ENCODE measurements at places on chromosomes 4 and X.

GRCh38 chr4:23660865-23661264 lies 229.0 kb downstream of the PPARGC1A start:
- no peak for DNase-seq

DNA sequence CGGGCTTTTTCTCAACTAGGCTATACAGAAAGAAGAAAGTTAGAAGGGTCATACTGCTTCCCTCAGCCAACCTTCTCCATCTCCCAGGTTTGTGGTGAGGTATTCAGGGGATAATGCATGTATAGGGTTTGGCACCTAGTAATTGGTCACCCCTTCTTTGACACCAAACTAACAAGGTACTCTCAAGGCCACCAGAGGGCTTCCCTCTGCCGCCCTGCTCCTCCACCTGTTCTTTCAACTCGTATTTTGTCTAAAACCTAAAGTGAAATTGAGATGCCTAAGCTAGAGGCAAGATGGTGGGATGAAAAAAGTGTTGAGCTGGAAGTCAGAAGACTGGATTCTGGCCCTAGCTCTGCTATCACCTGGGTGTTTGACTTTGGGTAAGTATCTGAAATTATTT lies 22.0 kb downstream of the CT47C1 start:
- no peak for DNase-seq

DNA sequence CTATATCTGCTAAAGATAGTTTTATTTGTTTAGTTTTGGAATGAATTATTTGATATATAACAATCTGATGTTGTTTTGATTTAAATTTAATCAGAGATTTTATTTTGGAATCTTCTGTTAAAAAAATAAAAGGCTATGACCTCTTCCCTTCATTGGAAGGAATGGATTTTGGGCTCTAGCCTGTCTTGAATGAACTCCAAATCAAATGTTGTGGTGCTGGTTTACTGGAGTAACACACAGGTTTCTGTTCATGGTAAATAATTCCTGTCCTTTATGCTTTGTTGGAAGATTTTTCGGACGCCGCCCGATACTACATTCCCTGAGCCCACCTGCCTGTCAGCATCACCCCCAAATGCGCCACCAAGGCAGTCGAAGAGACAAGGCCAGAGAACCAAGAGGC lies 291.1 kb downstream of the ARHGAP10 start:
- no peak for DNase-seq

DNA sequence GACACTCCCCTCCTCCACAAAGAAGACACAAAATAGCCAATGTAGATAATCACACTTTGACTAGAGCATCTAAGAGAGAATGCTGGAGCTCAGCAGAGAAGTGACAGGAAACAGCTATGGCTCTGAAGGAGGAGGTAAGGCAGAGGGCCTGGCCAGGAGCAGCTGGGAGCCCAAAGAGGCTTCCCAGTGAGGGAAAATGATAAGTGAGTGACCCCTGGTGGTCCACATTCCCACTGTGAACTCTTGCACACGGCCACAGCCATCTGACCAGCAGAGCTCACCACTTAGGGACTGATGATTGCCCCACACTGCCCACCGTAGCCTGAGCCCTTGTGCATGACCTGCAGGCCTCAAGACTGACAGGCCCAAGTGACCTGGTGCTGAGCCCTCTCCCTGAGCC lies 162.7 kb upstream of the GALNTL6 start:
- no peak for DNase-seq

GRCh38 chr4:100362366-100362765 lies 155.5 kb downstream of the EMCN start:
- no peak for DNase-seq

DNA sequence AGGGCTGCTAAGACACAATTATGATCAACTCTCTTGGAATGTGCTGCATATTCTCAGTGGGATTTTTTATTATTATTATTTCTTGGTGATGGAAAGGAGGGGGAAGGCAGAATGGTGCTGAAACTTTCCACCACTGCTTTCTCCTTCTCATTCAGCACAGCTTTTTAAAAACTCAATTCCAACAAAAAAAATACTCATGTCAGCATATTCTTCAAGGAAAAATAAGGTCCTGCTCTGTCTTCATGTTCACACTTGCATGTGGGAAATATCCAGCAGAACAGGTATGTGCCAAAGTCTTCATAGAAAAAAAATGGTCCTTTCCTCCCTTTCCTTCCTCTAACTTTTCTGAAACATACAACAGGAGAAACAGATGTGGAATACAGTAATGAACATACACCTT lies 144.0 kb upstream of the ADAMTS3 start:
- no peak for DNase-seq

DNA sequence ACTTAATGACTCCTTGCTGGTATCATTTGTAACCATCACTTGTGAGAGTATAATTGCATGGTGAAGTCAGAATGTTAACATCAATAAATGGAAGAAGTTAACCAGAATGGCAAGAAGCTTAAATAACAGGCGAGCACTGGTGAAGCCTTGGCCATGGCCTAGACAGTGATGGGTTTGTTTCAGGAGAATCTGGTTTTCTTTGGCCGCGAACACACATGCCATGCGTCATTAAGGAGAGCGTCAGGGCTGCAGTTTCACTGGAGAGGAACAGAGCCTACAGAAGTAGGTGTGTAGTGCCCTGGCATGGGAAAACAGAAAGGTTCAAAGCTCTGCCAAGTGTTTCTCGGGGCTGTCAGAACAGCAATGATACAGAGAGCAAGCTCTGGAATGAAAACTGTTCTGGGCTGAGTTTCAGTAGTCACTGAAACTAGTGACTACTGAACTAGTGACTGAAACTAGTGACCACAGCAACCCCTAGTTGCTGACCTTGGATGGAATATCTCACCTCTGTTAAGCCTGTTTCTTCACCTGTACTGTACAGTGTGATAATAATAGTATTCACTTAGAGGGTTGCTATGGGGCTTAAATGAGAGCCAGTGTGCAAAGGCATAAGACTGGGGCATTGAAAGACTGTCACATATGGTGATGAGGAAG lies 93.8 kb downstream of the C4orf51 start:
- no peak for DNase-seq

- no peak for DNase-seq
Measured at GRCh38 chr4:1367936-1368289, 20.9 kb downstream of the UVSSA start.

GRCh38 chrX:135974279-135974856 lies 580 bp upstream of the MMGT1 start:
- peak; percentile 40 for DNase-seq

DNA sequence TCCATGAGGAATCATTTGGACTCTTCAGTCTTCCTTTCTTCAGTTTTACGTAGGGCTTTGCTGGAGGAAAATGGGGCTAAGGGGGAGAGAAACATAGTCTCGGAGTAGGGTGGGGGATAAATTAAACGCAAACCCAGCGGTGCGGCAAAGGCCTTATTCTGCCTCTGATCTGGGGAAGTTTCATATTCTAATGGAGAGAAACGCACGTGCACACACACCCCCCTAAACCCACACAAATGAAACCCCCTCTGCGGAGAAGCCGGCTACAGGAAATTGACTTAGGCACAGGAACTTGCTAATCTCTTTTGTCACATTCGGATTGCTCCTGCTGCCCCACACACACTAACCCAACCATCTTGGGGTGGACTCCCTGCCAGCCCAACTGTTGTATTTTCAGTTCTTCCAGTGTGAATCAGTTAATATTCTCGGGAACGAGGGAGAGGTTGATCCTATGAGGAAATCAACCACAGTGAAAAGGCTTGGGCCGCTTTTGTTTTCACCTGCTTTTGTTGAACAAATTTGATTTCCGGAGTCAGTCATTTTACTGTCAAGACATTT lies at the start of gene RHOH:
RHOH (plus strand) TSS at position 308 of the 558 bp plus-strand sequence. CDS start 46,356 bp downstream, outside the sequence.
- DNase-seq: peak; percentile 52

- DNase-seq: no peak
Measured at GRCh38 chr4:19293781-19294180, 957.9 kb upstream of the SLIT2 start.

DNA sequence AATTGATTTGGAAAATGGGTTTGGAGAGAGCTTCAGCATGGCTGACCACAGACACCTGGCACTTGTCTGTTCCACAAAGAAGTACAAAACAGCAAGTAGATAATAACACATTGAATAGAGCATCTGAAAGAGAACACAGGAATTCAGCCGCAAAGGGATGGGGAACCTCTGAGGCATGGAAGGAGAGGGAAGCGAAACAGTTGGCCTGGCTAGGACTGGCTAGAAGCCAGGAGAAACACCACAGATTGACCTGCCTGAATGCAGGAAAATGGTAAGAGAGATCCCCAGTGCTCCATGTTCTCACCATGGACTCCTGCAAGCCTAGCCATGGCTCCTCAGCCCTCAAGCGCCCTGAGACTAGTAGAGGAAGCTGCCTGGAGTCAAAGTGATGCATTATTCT lies 169.7 kb upstream of the SH3RF1 start:
- DNase-seq: no peak

GRCh38 chr4:108037884-108038283 lies 48.2 kb downstream of the HADH start:
- no peak for DNase-seq

GRCh38 chr4:52554612-52555355 lies 104.3 kb downstream of the USP46 start:
- DNase-seq: no peak

- no peak for DNase-seq
Measured at GRCh38 chrX:109684136-109684535, 48.9 kb downstream of the ACSL4 start.

DNA sequence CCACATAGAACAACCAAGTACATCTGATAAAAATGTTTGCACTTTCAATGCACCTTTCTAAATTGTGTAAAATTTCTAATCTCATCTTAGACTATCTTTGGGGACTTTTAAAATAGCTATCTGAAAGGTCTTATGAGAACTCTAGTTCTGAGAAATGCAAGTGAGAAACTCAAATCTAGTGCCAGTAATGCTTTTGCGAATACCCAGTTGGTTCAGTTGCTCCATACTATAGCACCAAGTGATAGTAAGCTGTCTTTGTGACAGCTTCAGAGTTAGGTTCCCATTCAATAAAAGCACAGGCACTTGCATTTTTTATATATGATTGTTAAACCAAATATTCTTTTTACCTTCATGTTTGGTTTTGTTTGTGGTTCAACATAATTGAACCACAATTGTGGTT lies 4.5 kb upstream of the ITM2A start:
- no peak for DNase-seq

DNA sequence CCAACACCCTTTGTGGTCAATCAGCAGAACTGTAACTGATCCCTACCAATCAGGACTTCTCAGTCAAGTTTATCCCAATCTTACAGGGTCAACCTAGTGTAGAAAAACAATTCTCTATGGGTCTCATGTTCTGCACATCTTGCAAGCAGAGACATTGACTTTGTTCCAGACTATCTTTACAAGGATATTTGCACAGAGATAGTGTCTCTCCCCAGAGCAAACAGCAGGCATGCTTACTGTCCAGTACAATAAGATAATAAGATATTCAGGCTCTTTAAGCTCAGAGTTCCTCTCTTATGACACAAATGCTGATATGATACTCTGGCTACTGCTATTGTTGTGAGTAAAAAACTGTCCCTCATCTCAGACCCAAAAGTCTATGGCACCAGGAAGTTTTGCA lies 53.2 kb downstream of the ACSL4 start:
- DNase-seq: no peak

DNA sequence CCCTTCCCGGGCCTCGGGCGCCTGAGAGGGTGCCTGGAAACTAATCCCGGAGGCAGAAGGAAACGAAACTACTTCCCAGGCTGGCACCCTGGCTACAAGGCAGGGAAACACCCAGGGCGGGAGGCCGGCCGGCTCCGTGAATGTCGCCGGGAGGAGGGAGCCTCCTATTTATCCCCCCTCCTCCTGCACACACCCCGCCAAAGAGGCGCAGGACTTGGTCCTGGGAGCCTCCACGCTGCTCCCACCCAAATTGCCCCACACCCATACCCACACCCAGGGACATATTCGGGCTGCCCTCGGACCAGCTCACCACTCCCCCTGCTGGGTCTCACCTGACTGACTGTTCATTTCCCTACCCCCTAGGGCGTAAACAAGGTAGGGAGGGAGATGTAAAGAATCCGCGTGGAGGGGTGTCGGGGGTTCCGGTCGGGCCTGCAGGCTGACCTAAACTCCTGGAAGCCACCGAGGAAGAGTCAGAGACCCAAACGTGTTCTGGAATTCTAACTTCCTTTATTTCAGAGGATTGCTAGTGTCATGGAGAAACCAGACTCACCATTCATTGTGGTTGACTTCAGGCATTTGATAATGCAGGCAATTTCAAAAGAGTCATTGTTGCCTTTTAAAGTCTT lies at the start of gene BTC:
BTC (minus strand) TSS at position 142 of the 629 bp plus-strand sequence. CDS start 198 bp downstream, outside the sequence.
- DNase-seq: no peak

DNA sequence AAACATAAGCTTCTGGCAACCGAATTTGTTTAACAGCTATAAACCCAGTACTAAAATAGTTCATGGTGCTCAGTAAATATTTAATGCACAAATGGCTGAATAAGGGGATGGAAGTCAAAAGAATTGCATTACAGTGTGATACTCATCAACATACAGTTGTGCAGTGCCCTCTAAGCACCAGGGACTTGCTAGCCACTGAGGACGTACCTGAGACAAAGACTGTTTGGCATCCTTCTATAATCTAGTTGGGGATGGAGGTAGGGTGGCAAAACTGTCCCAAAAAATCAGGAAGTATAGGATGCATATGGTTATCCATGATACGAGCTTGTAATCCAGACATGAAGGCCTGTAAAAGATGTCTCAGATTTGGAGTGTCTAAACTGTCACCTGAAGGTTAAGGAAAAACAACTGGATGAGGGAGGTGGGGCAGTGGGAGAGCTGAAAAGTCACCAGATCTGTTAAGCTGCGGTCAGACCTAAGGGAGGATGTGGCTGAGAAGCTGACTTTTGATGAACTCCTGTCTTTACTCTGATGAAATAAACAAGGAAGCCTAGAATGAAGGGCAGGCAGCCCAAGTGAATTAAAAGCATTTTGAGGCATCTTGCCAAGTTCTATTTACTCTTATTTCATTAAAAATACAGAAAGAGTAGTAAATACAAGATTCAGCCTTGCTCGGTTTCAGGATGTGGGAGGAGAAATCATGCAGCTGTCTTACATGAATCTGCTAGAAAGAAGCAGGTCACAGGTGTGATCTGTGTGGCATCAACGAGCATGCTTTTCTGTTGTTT lies 12.0 kb upstream of the CD38 start:
- no peak for DNase-seq

GRCh38 chrX:5307416-5307815 lies 921.3 kb downstream of the NLGN4X start:
- DNase-seq: no peak

DNA sequence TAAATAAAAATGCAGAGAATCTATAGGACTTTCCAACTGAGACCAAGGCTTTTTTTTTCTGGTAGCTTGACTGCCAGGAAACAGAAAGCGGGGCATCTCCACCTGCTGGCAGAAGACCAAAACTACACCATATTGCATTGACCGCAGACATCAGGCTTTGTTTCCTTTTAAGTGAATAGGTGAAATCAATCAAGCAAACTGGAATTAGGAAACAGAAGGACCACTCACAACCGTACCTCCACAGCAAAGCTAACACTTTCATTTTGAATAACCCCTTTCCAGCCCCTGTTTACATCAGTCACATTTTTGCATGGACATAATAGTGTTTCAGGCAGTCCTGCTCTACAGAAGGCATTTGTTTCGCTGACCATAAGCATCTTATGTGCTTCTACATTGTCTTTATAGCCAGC lies 218.2 kb downstream of the IDS start:
- peak; percentile 2 for DNase-seq

GRCh38 chr4:124060261-124060918 lies 652.1 kb downstream of the ANKRD50 start:
- DNase-seq: no peak

- no peak for DNase-seq
Measured at GRCh38 chr4:76600447-76600846, 165.4 kb downstream of the SHROOM3 start.
